Esophagus mucosa (tissue), 1 donor: ENCODE measurements at places on chromosomes 16 and 17. TPM values are rescaled to one million over a fixed set of nuclear protein-coding genes. Genes with fewer than 3 reads are reported as not detected.

- ATAC-seq, result no peak
Observed at GRCh38 chr16:27267037-27267677, 1.4 kb downstream of the NSMCE1 start.

The ITGB3 gene
- total RNA-seq, result 1.7 TPM

The TP53I13 gene
- 13.4 TPM for total RNA-seq

The PLK1 gene
- 29.9 TPM for total RNA-seq
